ENCODE measurements at places on chromosomes 7 and 10. TPM values are rescaled to one million over a fixed set of nuclear protein-coding genes. Genes with fewer than 3 reads are reported as not detected.

DNA sequence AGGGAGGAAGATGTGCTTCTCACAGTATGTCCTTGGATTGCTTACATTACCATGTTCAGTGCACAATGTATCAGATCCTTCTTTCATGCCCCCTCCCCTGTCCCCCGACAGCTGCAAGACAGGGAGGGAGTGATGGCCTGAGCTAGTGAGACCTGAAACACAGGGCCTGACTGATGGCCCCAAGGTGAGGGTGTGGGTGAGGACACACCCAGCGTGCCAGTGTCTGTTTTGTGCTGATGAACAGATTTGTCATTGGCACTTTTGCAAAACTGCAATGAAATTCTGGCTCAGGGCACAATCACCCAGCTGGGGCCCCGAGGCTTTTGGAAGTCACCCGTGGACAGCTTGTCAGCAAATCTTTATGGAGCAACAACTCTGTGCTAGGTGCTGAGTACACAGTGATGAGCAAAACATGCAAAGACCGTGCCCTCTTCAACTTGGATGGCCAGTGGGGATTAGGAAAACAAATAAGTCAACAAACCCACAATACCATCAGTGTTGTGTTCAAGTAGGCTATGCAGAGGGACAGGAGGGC is 59.4 kb upstream of the EMX2 start:
- DNase-seq: no peak

DNA sequence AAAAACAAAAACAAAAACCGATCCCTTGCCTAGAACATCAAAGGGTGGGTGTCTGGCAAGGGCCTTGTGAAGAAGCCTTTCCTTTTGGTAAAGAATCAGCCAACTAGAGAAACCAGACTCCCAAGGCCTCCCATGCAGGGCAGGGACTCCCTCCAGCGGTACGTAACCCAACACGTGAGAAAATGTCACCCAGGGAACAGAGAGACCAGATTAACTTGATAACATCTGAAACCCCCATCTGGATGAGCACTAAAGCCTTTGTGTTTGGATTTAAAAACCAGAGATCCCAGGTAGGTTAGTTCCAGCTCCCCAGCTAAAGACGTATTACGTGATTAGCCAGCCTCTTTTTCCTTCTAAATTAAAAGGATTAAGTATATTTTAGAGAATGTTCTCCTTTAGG is 3.0 kb upstream of the HABP2 start:
- DNase-seq: no peak

GRCh38 chr10:121615435-121615793 is 17.2 kb upstream of the FGFR2 start:
- no peak for DNase-seq

- DNase-seq: no peak
Measured at GRCh38 chr7:57399972-57400371, 50.0 kb upstream of the ZNF716 start.

- DNase-seq: no peak
Measured at GRCh38 chr10:1516492-1517165, 220.7 kb downstream of the ADARB2 start.

GRCh38 chr7:46004965-46005364 is 83.9 kb upstream of the IGFBP3 start:
- DNase-seq: no peak

- no peak for DNase-seq
Measured at GRCh38 chr7:29332042-29332811, 137.7 kb downstream of the CHN2 start.

DNA sequence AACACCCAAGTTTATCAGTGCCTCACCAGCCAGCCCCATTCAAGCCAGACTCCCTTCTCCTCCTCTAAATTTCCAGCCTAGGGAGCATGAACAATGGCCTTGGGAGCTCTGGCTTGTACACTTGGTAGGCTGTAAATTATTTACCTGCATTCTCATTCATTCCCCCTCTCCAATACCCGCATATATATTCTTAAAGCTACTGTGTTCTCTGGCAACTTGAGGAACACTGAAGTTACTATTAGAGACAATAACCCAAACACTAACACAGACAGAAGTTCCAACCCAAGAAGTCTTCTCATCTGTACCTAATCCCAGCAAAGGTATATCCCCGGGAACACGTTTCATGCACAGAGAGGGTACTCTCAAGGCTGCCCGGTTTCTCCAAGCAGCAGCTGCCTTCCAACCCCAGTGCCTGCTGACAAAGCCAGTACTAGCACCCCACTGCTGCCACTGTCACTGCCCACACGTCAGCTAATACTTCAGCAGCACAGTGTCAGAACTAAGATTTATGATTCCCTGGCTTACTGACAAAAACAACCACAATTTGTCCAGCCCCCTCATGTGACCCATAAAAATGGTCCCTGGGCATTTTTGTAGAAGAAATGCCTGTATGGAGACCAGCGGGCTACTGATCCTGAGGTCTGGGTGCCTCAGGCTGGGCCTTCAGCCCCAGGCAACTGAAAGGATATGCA is 3.1 kb downstream of the WDR91 start:
- DNase-seq: no peak

DNA sequence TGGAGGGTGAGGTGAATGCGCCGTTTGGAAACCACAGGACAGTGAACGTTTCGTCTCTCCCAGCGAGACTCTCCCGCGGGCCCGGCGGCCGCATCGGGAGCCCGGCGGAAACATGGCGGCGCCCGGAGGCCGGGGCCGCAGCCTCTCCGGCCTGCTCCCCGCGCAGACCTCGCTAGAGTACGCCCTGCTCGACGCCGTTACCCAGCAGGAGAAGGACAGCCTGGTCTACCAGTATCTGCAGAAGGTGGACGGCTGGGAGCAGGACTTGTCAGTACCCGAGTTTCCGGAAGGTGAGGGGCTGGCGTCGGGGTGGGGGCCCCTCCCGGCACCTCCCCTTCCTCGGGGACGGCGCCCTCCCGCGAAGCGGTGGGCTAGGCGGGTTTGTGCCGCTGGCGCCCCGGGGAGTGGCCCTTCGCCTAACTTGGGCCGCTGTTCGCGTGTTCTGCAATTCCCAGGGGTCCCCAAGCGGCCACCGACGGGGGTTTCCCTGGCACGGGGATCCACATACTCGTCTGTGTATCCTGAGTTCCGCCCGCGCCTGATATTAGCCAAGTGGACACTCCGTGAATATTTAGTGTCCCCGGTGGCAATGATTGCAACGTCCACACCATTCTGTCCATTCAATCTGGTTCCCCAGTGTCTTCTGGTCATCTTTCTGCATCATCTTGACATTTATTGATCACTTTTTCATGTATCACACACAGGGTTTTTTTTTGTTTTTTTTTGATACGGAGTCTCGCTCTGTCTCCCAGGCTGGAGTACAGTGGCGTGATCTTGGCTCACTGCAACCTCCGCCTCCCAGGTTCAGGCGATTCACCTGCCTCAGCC is 514 bp downstream of the NHLRC2 start:
- peak; percentile 67 for DNase-seq

GRCh38 chr10:71263376-71263775 is 51.0 kb downstream of the UNC5B start:
- DNase-seq: no peak

- no peak for DNase-seq
Measured at GRCh38 chr10:72243822-72244437, 27.9 kb upstream of the ASCC1 start.

DNA sequence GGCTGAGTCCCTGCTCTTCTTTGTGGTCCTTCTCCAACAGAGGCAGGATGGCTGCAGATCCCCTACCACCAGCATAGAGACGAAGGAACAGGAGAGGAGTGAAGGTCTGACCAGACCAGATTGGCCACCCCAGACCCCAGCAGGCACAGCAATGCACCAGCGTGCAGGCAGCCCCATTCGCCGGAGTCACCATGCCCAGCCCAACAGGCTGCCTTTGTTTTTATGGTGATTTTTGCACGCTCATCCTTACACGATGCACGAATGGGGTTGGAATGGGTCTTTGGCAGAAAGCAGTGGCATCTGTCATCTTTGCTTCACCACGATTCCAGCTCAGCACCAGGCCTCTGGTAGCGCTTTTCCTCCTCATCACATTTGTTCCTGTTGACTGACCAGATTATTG is 427.6 kb downstream of the INHBA start:
- DNase-seq: no peak

GRCh38 chr10:130817046-130817624 is 494.4 kb downstream of the TCERG1L start:
- no peak for DNase-seq

DNA sequence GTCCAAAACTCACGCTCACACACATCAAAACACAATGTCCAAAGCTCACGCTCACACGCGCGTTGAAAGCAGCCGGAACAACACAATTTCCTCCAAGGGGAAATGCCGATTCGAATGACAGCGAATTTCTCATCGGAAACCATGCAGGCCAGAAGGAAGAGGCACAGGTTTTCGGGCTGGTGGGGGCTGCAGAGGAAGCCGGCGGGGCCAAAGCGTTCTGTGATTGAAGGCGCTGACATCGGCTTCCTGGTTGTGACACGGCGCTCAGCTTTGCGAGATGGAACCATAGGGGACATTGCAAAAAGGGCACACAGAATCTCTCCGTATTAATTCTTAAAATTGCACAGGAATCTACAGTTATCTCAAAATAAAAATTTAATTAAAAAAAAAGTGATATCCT is 61.3 kb downstream of the FOXL3 start:
- DNase-seq: peak; percentile 81

GRCh38 chr7:142089035-142089434 is 22.5 kb upstream of the MGAM2 start:
- DNase-seq: no peak

GRCh38 chr7:95398155-95398940 is 2.2 kb upstream of the PON3 start:
- DNase-seq: no peak

GRCh38 chr7:99392659-99393354 is 15.6 kb downstream of the PDAP1 start:
- peak; percentile 89 for DNase-seq

DNA sequence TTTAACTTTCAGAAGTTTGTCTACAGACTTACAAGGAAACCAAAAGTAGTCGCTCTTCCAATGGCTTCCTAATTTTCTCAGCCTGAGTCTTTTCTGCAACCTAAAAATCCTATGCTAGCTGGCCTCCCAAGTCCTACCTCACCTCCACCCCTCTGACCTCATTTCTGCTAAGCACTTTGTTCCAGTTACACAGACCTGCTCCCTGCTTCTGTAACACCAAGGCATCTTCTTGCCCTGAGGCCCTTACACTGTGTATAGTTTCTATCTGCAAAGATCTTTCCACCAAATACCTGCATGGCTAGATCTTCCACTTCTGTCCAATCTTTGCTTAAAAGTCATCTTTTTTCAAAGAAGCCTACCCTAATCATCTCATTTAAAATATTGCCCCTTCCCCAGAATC is 1.9 kb upstream of the SNX13 start:
- no peak for DNase-seq

GRCh38 chr10:114239117-114239993 is at the start of gene VWA2:
Gene VWA2, plus strand, starts transcription at chr10:114239254. Its CDS starts 9,460 bp downstream, at chr10:114248714.
- DNase-seq: peak; percentile 65

- DNase-seq: no peak
Measured at GRCh38 chr7:40202851-40203250, 68.0 kb downstream of the SUGCT start.

DNA sequence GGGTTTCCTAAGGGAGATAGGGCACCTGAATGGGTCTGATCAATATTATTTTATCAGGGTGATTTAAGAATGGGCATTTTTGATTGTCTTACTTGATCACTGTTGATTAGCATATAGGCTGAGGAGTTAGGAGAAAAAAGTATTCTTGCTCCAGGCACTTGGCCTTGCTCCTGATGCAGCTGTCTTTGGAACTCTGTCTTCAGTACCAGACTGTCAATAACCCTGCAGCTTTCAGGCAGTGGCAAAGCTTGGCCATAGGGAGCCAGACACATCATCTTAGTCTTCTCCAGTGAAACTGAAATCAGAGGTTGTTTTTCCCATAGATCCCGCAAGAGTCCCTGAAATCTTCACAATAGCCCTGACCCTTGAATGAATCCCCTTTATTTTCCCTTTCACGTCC is 47.2 kb downstream of the EXOC4 start:
- DNase-seq: no peak

DNA sequence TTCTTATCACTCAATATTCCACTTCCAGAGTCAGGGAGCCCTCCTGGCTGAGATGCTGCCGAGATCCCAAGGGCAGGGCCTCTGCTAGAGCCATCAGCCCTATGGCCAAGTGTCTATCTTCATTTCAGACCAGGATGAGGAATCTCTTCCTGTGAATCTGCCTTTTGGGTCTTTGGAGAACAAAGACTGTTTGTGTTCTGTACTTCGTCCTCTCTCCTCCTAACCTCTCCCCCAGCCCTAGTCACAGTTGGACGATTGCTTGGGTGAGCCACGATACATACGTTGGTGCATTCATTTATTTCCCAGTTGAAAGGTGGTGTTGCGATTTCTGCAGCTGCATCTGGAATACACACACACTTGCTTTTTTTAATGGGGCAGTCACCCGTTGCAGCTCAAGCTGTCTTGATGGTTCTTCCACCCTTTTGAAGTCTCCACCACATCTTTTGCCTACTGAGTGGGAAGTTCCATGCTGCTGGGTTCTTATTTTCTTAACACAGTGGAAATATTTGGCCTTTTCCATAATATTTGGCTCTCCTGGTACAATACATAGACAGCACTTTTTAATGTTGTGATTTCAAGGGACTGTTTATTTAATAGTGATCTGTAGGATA is 26.7 kb downstream of the SH3PXD2A start:
- DNase-seq: no peak

GRCh38 chr10:76282061-76283025 is 850.9 kb downstream of the LRMDA start:
- no peak for DNase-seq

The NET1 gene
- total RNA-seq: 27.8 TPM

The CALML5 gene
- not detected for total RNA-seq

The ACBD7 gene
- 2.4 TPM for total RNA-seq

The GJD4 gene
- not detected for total RNA-seq

The SLC18A3 gene
- not detected for total RNA-seq

The ARHGEF5 gene
- total RNA-seq: 14.8 TPM

The TDRD1 gene
- 0.21 TPM for total RNA-seq

The GDF10 gene
- total RNA-seq: 0.30 TPM

The CYP3A7 gene
- total RNA-seq: not detected

Measured in activated CD4-positive, alpha-beta T cell treated with anti-CD3 and anti-CD28 coated beads for 36 hours (primary cell).